ENCODE measurements at places on chromosomes 6 and 20. TPM values are rescaled to one million over a fixed set of nuclear protein-coding genes. Genes with fewer than 3 reads are reported as not detected.

DNA sequence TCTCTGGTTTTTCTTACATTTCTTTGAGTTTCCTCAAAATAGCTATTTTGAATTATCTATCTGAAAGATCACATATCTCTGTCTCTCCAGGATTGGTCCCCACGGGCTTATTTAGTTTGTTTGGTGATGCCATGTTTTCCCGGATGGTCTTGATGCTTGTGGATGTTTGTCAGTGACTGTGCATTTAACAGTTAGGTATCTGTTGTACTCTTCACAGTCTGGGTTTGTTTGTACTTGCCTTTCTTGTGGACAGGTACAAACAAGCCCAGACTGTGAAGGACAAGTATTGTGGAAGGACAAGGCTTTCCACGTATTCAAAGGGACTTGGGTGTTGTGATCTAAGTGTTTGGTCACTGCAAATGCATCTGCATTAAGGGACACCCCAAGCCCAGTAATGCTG is 49.9 kb upstream of the TOP1 start:
- no peak for DNase-seq

GRCh38 chr6:160766657-160766988 is 64.6 kb downstream of the PLG start:
- DNase-seq = no peak

- DNase-seq = no peak
Observed at GRCh38 chr6:53322188-53323029, 26.3 kb downstream of the ELOVL5 start.

GRCh38 chr20:1757072-1757471 is 99.5 kb upstream of the SIRPG start:
- no peak for DNase-seq

DNA sequence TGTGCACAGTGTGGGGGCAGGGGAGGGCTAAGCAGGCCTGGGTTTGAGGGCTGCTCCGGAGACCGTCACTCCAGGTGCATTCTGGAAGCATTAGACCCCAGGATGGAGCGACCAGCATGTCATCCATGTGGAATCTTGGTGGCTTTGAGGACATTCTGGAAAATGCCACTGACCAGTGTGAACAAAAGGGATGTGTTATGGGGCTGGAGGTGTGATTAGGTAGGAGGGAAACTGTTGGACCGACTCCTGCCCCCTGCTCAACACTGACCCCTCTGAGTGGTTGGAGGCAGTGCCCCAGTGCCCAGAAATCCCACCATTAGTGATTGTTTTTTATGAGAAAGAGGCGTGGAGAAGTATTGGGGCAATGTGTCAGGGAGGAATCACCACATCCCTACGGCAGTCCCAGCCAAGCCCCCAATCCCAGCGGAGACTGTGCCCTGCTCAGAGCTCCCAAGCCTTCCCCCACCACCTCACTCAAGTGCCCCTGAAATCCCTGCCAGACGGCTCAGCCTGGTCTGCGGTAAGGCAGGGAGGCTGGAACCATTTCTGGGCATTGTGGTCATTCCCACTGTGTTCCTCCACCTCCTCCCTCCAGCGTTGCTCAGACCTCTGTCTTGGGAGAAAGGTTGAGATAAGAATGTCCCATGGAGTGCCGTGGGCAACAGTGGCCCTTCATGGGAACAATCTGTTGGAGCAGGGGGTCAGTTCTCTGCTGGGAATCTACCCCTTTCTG is 44.0 kb upstream of the TTPAL start:
- DNase-seq = no peak

- peak; percentile 38 for DNase-seq
Observed at GRCh38 chr6:170485159-170485558, 67.9 kb downstream of the PSMB1 start.

- no peak for DNase-seq
Observed at GRCh38 chr20:4814696-4815252, 93.1 kb downstream of the PRND start.

DNA sequence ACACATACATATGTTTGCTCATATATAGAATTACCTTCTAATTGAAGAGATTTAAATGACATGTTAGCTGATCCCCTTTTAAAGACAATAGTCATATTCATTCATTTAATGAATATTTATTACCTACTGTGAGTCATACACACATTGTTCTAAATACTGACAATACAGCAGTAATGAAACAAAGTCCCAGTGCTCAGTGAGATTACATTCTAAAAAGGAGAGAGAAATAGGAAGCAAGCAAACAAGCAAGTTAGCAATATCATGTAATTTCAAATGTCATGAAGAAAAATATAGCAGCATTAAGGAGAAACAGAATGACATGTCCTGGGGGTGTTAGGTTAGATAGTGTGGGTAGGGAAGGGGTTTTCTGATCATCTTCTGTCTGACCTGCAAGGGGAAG is 136.3 kb downstream of the ADGRB3 start:
- DNase-seq = no peak

GRCh38 chr20:47929368-47930115 is 144.3 kb upstream of the SULF2 start:
- peak; percentile 40 for DNase-seq

DNA sequence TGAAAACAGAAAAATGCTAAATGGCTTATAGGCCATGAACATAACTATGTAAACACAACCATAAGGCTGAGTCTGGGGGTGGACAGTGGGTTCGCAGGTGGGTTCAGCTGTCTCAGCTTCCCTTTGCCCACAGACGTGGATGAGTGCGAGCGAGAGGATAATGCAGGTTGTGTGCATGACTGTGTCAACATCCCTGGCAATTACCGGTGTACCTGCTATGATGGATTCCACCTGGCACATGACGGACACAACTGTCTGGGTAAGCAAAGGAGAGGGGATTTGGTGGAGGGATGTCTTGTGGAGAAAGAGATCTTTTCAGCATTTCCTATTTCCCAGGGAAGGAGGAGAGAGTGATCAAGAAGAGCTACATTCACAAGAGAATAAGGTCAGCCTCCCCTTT is 14.7 kb downstream of the SCUBE3 start:
- no peak for DNase-seq

- DNase-seq = no peak
Observed at GRCh38 chr20:64042054-64042781, 6.2 kb downstream of the C20orf204 start.

DNA sequence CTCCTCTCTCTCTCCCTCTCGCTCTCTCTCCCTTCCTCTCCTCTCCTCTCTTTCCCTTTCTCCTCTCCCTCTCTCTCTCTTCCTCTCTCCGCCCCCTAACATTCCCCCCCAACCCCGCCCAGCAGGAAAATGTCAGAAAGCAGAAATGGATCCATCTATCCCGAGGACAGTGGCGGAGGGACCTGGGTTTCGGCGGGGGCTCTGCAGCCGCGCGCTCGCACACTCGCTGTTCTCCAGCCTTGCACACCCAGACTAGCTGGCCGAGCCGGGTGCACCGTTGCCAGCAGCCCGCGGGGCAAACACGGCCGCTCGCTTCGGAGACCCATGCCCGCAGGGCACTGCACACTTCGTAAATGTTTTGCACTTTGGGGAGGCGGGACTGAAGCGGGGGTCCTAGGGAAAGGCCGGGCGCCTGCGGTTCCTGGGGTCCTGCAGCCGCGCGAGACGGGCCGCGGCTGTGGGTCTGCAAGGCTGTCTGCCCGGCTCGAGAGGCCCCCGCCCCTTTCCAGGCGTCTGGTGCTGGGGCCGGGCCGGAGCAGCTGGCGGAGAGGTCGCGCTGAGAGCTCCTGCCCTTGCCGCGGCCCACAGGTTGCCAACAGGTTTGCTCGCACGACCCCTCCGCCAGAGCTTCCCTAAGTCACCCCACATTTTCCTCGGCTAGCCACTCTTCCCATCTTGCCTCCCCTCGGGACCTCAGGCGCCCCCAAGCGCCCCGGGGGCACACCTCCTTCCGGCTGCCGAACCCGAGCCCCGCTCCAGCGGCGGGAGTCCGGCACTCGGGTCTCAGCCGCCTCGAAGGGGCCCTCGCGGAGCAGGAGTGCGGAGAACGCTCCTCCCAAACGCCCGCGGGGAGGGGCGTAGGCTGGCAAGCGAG is 818 bp upstream of the MDGA1 start:
- no peak for DNase-seq

DNA sequence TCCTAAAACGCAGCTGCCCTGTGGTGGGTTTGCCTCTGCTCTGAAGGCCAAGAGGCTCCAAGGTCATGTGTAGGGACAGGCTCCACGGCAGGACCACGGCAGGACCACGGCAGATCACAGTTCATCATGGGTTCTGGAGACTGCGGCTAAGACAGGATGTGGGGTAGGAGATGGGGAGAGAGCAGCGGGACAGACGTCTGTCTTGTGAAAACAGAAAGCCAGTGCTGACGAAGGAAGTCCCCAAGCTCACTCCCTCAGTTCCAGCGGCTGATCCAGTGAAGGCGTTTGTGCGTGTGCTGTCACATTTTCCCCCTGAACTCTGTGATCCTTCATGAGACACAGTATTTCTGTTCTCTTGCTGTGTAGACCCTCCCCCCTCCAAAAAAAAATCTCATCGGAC is 67.9 kb upstream of the PTGIS start:
- no peak for DNase-seq

DNA sequence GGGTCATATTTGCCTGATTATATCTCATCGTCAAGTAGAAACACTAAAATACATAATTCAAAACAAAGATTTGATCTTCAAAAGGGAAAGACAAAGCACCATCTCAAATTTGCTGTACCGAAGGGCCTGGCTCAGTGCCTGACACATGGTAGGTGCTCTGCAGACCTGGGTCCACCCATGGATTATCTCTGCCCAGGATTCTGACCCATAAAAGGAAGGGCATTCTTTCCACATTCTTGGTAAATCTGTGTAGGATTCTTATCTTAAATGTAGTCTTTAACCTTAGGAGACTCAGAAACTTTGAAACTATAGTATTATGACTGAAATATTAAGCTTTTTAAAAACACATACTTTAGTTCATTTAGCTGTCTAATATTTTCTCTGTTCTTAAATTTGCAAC is 274.1 kb upstream of the FLRT3 start:
- DNase-seq = no peak

BMP5 gene
- 5.0 TPM for total RNA-seq

GDAP1L1 gene
- total RNA-seq = 0.20 TPM

CYP21A2 gene
- total RNA-seq = not detected

Data from skin of body (tissue), 3 donors.